Effector CD4-positive, alpha-beta T cell (primary cell): ENCODE measurements at places on chromosomes 2 and 18.

- no peak for DNase-seq
Observed at GRCh38 chr18:75264195-75264594, 53.6 kb downstream of the TSHZ1 start.

DNA sequence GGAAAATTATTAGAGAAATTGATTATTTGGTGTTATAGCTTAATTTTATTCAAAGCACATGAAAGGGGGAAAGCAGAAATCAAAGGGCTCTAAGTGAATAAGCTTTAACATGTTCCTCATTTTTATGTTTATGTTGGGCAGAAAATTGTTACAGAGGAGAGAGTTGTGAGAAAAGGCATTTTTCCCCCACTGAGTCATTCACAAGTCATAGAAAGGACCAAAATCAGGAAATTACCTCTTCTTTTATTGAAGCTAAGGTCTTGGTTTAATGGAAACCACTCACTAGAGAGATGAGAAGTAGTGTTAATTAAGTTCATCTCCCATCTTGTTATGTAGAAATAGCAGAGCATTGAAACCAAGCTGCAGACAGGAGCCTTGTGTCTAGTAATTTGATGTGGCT lies 175.3 kb upstream of the THUMPD2 start:
- no peak for DNase-seq

DNA sequence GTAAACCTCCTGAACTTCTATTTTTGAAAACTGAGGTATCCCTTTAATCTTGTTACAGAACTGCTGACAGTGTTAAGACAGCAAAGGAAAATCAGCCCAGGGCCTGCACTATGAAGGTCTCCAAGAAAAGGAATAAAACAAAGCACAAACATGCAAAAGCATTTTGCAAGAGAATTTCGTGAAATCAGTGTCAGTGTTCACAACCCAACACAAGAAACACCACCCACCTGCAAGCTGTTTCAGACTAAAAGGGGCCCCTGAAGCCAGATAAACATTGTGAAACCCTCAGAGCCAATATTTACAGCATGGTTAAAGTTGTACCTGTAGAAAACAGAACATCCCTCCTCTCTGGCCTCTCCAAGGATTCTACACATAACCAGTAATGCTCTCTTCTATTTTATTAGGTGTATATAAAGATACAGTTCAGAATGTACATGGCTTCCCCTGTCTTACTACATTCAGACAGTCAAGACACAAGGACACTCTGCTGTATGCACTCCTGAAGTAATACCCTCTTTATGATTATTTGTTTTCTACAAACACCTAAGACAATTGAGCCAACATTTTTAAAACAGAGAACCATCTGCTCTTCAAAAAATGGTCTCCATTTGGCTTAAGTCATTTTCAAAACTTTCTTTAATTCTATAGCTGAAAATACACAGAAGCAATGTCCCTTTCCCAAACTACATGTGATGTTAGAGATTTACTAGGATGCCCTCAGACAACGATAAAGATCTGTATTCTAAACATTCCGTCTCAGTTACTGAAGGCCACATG lies 149.5 kb upstream of the ZFP36L2 start:
- no peak for DNase-seq

GRCh38 chr18:26909599-26910290 lies 44.2 kb upstream of the AQP4 start:
- no peak for DNase-seq

GRCh38 chr2:194077366-194077765 lies 1579.7 kb upstream of the SLC39A10 start:
- no peak for DNase-seq

- DNase-seq: no peak
Observed at GRCh38 chr2:163231666-163232065, 393.1 kb upstream of the KCNH7 start.
